ENCODE measurements at places on chromosomes 2 and 18.

DNA sequence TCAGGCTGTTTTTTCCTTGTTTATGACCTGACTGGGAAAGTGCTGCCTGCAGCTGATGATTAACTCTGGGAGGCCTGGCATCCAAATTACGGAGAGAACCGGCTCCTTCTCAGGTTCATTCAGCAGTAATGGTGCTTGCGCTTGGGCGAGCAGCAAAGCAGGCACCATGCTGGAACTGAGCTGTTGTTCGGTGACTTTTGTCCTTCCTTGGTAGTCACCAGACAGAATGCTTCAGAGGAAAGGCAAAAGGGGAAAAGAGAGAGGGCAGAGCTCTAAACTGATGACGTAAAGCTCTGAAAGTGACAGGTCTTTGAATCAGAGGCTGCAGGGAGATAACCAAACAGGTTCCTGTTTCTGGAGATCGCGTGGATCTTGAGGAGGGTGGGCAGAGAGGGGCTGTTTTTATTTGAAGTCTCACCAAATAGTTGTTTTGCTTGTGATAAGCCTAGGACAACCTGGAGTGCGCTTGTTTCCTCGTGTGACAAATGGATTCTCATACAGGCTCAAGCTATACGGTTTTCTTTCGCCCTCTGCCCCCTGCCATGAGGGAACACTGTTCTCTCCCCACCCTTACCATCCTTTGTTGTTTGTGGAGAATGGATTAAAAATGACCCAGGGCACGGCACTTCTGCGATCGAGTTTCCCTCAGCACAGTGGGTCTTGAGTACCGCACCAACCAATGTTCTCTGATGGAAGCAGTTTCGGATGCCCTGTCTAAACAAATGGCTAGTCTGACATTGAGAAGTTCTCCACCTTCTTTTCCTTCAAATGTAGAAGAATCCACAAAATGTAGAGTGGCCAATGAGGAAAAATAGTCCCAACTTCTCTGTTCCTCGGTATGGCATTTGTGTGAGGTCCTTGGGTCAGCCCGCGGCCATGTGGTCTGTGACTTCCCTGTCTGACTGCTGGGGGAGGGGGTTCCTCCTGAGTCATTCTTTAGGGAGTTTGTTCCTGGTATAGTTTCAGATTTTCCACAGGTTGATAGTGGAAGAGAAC is 1.3 kb downstream of the RASGRP3 start:
- DNase-seq, result no peak

DNA sequence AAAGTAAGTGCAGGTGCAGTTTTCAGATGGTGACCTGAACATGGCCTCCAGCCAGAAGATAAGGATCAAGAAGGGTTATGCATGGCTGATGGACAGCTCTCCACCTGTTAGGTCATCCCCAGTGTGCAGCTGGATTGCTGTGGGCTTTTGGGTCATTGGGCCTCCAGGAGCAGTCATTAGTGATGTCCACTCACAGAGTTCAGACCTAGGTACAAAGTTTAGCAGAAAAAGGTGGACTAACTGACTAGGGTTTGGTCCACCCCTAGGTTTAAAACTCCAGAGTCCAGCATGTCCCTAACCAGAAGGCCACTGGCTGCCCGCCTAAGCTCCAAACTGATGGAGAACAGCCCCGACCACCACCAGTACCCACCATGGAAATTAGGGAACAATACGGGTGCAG is 18.3 kb upstream of the SULT1C2 start:
- no peak for DNase-seq

- DNase-seq, result no peak
Observed at GRCh38 chr2:45857867-45858520, 206.5 kb downstream of the PRKCE start.

- no peak for DNase-seq
Observed at GRCh38 chr2:221758076-221758475, 186.0 kb upstream of the EPHA4 start.

GRCh38 chr2:122000556-122001340 is 245.3 kb downstream of the TSN start:
- DNase-seq, result no peak

- no peak for DNase-seq
Observed at GRCh38 chr2:55862673-55863390, 60.8 kb downstream of the EFEMP1 start.

DNA sequence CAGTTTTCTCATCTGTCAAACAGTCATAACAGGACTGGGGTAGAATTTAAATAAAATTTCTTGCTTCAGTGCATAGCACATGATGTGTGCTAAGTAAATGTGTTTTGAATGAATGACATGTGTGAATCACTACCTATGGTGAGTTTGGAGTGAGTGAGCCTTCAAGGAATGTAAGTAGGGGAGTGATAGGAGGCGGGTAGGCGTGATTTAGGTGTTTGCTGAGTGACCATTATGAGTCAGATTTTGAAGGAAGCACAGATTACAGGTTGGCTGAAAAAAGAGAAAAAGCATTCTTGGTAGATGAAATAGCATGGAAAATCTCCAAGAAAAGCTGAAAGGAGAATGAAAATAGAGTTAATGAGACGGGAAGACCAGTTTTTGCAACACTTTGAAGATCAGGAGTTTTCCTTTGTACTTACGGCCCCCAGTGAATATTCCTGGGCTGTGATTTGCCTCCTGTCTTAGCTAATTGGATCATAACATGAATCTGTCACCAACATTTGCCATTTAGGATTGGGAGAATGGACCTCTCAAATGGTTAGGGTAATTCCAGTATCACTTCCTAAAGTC is 136.9 kb upstream of the GATA6 start:
- DNase-seq, result no peak

- DNase-seq, result no peak
Observed at GRCh38 chr18:69758458-69758857, 189.2 kb downstream of the CD226 start.
